ENCODE measurements at places on chromosomes 3 and 15.

DNA sequence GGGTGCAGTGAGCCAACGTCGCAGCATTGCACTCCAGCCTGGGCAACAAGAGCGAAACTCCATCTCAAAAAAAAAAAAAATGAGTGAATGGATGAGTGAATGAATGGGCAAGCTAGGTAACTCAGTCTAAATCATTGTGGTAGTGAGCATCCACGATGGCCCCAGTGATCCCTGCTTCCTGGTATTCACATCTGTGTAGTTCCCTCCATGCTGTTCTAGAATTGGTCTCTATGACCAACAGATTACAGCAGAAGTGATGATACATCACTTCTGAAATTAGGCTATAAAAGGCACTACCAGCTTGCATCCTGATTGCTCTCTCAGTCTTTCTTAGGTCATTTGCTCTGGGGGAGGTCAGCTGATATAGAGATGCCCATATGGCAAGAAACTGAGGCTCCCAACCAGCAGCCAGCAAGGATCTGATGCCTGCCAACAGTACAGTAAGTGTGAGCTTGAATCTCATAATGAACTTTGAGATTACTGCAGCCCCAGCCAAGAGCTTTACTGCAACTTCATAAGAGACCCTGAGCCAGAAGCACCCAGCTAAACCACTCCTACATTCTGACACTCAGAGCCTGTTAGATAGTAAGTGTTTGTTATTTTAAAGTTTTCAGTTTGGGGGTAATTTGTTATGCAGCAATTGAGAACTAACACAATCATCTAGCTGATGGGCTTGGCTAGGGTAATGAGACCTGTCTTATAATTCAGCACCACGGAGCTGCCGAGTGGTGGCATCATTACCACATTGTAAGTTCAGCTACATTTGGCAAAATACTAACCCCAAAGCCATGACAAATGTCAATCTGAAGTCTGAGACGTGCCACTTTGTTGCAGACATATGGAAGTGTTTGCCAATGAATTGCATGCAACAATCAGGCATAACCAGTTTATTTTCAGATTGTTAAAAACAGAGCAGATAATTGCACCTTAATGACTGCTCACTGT lies 53.0 kb downstream of the KLHL6 start:
- no peak for DNase-seq

DNA sequence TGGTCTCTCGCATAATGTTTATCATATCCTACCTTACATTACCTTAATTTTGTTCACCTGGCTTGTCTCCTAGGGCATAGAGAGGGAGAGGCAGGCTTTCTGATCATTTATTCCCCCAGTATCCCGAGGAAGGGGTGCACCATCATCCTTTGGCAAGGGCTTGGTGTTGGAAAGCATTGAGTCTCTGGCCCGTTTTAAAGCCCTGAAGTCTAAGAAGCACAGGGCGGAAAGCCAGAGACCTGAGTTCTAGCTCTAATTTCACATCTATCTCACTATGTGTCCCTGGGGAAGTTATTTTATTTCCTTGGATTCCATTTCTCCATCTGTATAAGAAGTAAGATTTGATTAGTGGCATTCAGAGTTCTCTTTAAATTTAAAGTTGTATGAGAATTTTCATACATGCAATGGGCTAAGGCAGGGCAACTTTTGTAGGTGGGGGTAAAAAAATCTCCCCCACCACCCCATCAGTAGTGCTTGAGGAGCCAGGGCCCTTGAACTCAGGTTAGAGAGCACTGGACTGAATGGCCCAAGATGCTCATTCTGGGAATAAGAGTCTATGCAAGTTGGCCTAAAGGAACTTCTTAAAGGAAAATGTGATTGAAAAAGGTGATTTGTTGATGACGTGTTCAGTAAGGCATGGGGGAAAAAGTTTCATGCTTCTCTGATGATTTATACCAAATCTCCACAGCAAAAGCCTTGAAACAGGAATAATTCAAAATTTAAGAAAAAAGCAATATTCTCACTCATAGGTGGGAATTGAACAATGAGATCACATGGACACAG lies 10.1 kb downstream of the TMC3 start:
- no peak for DNase-seq

DNA sequence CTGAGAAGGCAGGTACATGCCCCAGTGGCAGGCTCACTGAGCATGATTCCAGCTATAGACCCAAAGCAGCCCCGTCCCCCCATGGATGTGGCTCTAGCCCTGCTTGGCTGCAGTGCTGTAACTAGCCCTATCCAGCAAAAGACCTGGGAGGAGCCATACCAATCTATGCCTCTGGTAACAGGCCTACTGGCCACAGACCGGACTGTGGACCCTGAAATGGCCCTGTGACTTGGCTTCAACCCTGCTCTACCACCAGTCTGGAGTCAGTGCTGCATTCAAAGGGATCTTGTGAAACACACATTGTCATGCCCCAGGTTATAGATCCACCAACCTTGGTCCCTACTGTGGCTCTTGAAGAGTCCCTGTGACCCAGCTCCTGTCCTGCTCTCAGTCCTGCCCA lies 46.7 kb downstream of the OXSM start:
- DNase-seq = no peak

- DNase-seq = no peak
These were observed 155.3 kb downstream of the TBL1XR1 start for GRCh38 chr3:177041730-177042551.

GRCh38 chr3:152060701-152061100 lies 187.3 kb downstream of the SUCNR1 start:
- no peak for DNase-seq

GRCh38 chr3:1190569-1190968 lies 97.7 kb downstream of the CNTN6 start:
- no peak for DNase-seq

DNA sequence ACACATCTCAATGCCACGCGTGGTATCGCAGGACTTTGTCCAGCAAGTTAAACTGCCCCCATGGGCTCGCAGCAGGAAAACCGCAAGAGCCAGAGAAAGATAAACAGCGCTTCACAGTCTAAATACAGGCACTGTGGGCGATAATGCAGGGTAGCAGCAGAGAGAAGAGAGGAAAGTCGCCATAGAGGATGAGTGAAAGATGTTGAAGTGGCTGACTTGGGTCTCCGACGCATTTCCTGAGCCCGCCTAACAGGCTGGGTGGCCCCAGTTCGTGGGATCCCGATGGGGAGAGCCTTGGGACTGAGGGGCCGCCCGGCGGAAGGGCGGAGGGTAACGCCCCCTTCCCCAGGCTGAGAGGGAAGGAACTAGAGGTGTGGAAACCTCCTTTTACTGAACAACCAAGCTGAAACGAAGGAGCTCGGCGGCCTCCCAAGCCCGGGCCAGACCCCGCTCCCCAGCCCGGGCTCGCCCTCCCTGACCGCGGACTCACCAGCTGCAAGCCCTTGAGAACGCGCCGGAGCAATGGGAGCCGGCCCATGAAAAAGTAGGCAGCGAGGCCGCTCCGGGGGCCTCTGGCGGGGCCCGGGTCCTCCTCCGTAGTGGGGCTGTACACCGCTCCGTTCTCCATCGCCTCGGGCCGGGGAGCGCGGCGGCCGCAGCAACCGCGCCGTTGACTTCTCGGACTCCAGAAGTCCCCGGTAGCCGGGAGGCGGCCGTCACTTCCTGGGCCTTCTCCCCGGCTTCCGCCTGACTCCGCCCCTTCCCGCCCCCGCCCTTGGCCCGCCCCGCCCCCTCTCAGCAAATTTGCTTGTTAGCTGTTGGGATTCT lies at the start of gene CMTM6:
TSS of gene CMTM6 (minus strand) at position 735 of the 828 bp plus-strand sequence. CDS start at position 628, 107 bp downstream.
- DNase-seq = peak; percentile 92

GRCh38 chr3:186993210-186993782 lies 63.0 kb downstream of the ST6GAL1 start:
- no peak for DNase-seq

DNA sequence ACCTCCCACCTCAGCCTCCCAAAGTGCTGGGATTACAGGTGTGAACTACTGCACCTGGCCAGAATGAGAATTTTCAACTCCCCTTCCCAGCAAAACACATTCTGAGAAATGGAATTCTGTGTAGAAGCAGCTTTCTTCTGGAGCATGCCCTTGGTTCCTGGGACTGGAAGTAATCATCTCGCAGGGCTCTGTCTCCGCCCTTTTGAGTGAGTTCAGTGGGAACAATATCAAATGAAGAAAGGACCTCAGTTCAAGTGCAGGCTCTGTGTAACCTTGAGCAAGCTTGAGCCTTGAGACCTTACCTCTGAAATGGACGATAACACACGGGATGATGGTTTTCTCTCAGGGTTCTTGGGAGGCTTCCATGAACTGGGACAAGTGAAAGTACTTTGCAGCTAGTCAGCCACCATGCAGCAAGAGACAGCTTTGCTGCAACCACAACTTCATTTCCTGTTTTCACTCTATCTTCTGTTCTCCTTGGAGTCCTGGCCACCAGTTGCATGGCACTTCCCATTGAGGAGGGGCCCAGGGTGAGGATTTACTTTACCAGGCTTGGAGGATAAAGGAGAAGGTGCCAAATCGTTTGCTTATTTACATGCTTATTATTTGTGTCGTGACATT lies 35.7 kb upstream of the IGF1R start:
- DNase-seq = peak; percentile 24

DNA sequence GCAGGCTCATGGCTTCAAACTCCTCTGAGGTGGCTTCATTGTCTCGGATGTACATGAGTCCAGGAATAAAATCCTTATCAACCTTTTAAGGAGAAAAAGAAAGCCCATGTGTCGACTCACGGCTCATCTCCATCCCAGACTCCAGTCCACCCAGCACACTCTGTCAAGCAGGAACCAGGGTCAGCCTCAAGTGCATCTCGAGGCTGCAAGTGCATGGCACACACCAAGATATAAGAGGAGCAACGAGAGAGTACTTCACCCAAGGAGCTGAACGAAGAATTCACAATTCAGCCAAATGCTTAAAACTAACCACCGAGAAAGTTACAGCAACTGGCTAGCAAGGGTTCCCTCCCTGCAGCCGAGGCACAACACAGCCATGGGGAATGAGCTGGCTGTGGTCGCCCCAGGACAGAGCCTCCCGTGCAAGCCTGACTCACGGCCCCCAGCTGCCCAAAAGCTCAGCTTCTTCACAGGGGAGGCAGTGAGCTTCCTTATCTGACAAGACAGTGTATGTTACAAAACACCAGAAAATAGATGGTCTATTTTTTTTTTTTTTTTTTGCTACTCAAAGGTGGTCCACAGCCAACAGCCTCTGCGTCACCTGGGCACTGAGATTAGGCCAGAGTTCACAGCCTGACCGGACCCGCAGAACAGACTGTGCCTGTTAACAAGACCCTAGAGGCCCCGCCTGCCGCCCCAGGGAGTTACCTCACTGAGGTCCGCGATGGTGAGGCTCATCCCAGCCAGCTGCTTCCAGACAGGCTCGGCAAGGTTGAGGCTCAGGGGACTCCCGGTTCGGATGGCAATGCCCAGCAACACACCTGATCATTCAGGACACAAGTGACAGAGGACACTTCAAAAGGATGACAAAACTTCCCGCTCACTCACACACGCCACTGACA lies 15.9 kb upstream of the OCA2 start:
- no peak for DNase-seq

DNA sequence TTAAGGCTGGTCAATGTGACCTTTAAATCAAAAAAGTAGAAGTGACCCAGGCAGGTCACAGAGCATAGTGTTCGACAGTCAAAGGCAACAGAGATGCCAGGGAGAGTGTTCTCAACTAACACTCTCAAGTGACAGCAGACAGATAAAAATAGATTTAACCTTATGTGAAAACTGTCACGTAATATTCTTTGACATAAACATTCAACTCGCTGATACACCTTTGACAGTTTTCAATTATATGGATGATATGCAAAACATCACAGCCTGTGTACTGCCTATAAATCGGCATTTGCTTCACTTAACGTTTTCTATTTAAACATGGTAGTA lies 15.5 kb downstream of the PDZRN3 start:
- no peak for DNase-seq

DNA sequence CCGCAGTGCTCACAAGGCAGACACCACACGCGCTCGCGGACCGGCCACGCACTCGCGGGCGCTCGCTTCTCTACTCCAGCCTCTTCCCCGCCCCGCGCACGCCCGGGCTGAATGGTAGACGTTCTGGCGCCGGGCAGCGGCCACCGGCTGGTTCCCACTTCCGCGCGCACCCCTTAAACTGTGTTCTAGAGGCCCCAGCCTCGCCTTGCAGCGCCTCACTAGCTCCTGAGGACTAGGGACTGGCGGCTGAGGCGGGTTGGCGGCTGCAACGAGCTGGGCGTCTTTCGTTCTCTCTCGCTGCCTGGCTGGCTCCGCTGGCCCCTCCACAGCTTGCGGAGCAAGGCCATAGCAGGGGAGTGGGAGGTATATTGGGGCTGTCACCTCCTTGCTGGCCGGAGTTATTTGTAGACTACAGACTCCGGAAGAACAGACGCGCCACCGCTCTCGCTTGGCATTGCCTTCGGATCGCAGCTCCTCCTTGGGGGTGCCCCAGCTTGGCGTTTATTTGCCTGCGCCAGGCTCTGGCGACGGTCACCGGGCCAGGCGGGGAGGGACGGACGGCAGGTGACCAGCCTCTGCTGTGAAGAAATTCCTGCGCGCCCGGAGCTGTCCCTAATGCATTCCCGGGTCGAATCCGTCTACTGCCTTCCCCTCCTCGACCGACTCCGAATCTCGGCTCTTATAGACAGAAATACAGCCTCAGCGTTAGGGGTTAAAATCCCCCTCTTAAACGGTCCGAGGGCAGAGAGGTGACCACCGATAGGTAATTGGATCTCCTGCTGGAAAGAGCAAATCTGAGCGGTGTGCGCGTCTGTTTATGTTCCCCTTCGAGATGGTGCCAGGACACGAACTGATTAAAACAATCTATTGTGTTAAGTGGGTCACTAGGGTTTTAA lies 1.3 kb downstream of the GREM1 start:
- DNase-seq = peak; percentile 31

DNA sequence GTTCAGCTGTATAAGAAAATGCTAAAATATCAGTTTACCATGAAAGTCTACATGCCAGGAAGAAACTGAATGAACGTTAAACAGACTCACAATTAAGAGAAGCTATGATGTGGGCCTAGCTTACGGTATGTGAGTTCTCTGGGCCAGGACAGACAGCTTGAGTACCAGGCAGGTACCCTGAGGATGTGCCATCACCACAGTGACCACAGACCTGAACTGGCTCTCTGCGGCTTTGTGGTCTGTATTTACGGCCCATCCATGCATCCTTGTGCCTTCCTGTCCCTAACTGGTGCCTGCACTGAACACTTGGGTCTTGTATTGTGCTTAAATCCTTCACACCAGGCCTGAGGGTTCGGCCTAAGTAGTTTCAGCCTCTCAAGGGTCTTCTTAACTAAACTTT lies 467.5 kb upstream of the PPP2R3A start:
- no peak for DNase-seq

GRCh38 chr3:27325419-27325818 lies 43.8 kb downstream of the NEK10 start:
- peak; percentile 16 for DNase-seq

GRCh38 chr15:55619783-55620182 lies 31.6 kb upstream of the PYGO1 start:
- DNase-seq = peak; percentile 19
